ENCODE measurements at places on chromosomes 5 and 9.

GRCh38 chr9:92721548-92721947 lies 43.1 kb downstream of the BICD2 start:
- peak; percentile 23 for DNase-seq
- no peak overlapping the region for H3K4me3 ChIP-seq
- H3K27me3 ChIP-seq: no peaks in the 10 kb centered on the region
- H3K27ac ChIP-seq: no peak overlapping the region

DNA sequence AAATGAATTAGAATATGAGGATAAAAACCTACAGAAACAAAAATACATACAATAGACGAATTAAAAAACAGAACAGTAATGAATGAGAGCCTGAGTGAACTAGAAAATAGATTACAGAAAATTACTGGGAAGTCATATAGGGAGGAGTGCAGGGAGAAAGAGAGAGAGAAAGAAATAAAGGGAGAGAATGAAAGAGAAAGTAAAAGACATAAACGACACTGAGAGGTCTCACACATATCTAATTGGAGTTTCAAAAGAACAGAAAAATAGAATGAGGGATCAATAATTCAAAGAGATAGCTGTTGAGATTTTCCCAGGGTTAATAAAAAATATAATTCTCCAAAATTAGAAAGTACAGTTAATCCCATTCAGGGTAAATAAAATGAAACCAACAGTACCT lies 156.4 kb upstream of the FTMT start:
- no peaks in the 10 kb centered on the region for H3K36me3 ChIP-seq
- H3K4me1 ChIP-seq: no peaks in the 10 kb centered on the region
- no peak overlapping the region for H3K27ac ChIP-seq
- DNase-seq: no peak

GRCh38 chr5:32964261-32964660 lies 253.1 kb downstream of the NPR3 start:
- no peaks in the 10 kb centered on the region for H3K27me3 ChIP-seq
- H3K27ac ChIP-seq: no peak overlapping the region
- H3K4me1 ChIP-seq: no peaks in the 10 kb centered on the region
- H3K4me3 ChIP-seq: no peak overlapping the region
- DNase-seq: peak; percentile 62
- H3K36me3 ChIP-seq: no peaks in the 10 kb centered on the region

GRCh38 chr9:16637911-16638310 lies 232.6 kb downstream of the BNC2 start:
- DNase-seq: no peak
- H3K36me3 ChIP-seq: no peaks in the 10 kb centered on the region
- H3K4me1 ChIP-seq: peaks cover 2% of the 10 kb centered on the region
- H3K27me3 ChIP-seq: no peaks in the 10 kb centered on the region
- no peak overlapping the region for H3K4me3 ChIP-seq
- H3K27ac ChIP-seq: no peak overlapping the region

- no peaks in the 10 kb centered on the region for H3K4me1 ChIP-seq
- H3K4me3 ChIP-seq: no peak overlapping the region
- DNase-seq: no peak
- H3K27ac ChIP-seq: no peak overlapping the region
- H3K36me3 ChIP-seq: peaks cover 41% of the 10 kb centered on the region
- no peaks in the 10 kb centered on the region for H3K27me3 ChIP-seq
These were observed 22.0 kb downstream of the EXOC3 start for GRCh38 chr5:464843-465590.

GRCh38 chr9:78884611-78885150 lies 587.8 kb downstream of the PSAT1 start:
- no peaks in the 10 kb centered on the region for H3K36me3 ChIP-seq
- no peak for DNase-seq
- H3K27me3 ChIP-seq: no peaks in the 10 kb centered on the region

- H3K4me3 ChIP-seq: no peak overlapping the region
- no peak overlapping the region for H3K27ac ChIP-seq
- DNase-seq: no peak
- no peaks in the 10 kb centered on the region for H3K27me3 ChIP-seq
These were observed 166.4 kb downstream of the KDM4C start for GRCh38 chr9:6924149-6924548.

DNA sequence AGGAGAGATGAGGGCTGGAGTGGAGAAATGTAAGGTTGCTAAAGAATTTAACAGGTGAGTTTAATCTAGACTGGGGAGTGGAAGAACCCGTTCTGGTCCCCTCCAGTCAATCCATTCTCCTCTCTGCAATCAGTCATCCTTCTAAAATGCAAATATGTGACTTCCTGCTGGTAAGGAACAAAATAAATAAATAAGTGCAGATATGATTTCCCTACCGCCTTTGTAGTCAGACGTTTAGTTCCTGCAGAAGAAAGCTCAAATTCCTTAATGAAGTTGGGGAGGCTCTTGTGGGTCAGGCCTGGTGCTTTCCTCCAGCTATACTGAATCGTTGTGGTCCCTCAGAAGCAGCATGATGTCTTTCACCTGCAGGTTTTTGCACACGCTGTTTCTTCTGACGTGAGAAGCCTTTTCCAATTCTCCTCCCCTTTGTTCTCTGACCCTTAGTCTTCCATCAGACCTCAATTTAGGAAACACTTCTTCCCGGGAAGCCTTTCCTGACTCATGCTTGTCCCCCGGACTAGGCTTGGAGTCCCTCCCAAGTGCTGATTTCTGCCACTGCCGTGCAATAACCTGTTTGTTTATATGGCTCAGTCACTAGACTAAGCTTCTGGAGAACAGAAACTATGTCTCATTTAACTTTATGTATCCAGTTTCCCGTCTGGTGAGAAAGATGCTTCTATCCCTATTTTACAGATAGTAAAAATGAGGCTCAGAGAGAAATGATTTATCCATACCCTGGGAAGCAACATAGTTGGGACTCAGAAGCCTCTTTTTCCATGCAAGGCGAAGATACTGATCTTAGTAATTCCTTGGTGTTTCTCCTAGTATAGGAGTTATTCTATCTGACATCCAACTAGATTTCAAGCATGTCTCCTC lies 1.3 kb downstream of the ATP6V1G1 start:
- H3K4me3 ChIP-seq: peak overlapping the region; percentile 93
- H3K27ac ChIP-seq: no peak overlapping the region
- peaks cover 7% of the 10 kb centered on the region for H3K36me3 ChIP-seq
- no peaks in the 10 kb centered on the region for H3K27me3 ChIP-seq
- peaks cover 6% of the 10 kb centered on the region for H3K4me1 ChIP-seq

- no peaks in the 10 kb centered on the region for H3K4me1 ChIP-seq
- H3K36me3 ChIP-seq: no peaks in the 10 kb centered on the region
- no peak overlapping the region for H3K4me3 ChIP-seq
- no peaks in the 10 kb centered on the region for H3K27me3 ChIP-seq
- DNase-seq: no peak
- no peak overlapping the region for H3K27ac ChIP-seq
These were observed 61.8 kb upstream of the ARAP3 start for GRCh38 chr5:141743866-141744272.

GRCh38 chr9:109258481-109259302 lies 62.2 kb downstream of the EPB41L4B start:
- H3K4me1 ChIP-seq: peaks cover 4% of the 10 kb centered on the region
- no peak overlapping the region for H3K4me3 ChIP-seq
- DNase-seq: no peak
- no peaks in the 10 kb centered on the region for H3K27me3 ChIP-seq
- no peak overlapping the region for H3K27ac ChIP-seq
- peaks cover 5% of the 10 kb centered on the region for H3K36me3 ChIP-seq

GRCh38 chr5:63081402-63081801 lies 502.8 kb downstream of the LRRC70 start:
- H3K27me3 ChIP-seq: no peaks in the 10 kb centered on the region
- no peak overlapping the region for H3K27ac ChIP-seq
- H3K36me3 ChIP-seq: no peaks in the 10 kb centered on the region
- H3K4me1 ChIP-seq: peaks cover 3% of the 10 kb centered on the region
- H3K4me3 ChIP-seq: no peak overlapping the region

- H3K4me3 ChIP-seq: no peak overlapping the region
- H3K27me3 ChIP-seq: no peaks in the 10 kb centered on the region
- H3K36me3 ChIP-seq: peaks cover 34% of the 10 kb centered on the region
- no peak for DNase-seq
- no peak overlapping the region for H3K27ac ChIP-seq
- no peaks in the 10 kb centered on the region for H3K4me1 ChIP-seq
These were observed 131.6 kb downstream of the SEMA6A start for GRCh38 chr5:116442931-116443551.

GRCh38 chr5:149938791-149939358 lies 5.7 kb downstream of the PDE6A start:
- peak; percentile 97 for DNase-seq
- no peaks in the 10 kb centered on the region for H3K4me1 ChIP-seq
- H3K36me3 ChIP-seq: no peaks in the 10 kb centered on the region
- H3K27me3 ChIP-seq: no peaks in the 10 kb centered on the region

- H3K36me3 ChIP-seq: no peaks in the 10 kb centered on the region
- no peaks in the 10 kb centered on the region for H3K27me3 ChIP-seq
- H3K27ac ChIP-seq: no peak overlapping the region
- peaks cover 13% of the 10 kb centered on the region for H3K4me1 ChIP-seq
- H3K4me3 ChIP-seq: no peak overlapping the region
- no peak for DNase-seq
These were observed 486.6 kb downstream of the CCDC171 start for GRCh38 chr9:16039218-16039987.

DNA sequence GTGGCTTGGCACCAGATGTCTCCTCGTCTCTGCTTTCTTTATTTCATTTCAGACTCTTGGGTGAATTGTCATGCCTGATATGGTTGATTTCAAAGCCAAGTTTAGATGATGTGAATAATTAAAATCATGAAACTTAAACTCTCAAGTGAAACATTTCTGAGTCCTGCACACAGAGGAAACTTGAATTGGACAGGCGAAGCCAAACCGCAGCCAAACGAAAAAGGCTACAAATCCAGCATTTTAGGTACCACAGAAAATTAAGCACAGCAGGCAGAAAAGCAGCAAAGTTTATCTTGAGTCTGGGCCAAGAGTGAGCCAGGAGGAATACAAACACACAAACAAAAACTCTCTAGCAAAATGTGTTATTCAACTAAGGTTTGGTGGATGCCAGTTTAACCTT lies 659.8 kb upstream of the KLF4 start:
- no peaks in the 10 kb centered on the region for H3K36me3 ChIP-seq
- no peaks in the 10 kb centered on the region for H3K4me1 ChIP-seq
- H3K27ac ChIP-seq: no peak overlapping the region
- no peak for DNase-seq
- no peak overlapping the region for H3K4me3 ChIP-seq
- H3K27me3 ChIP-seq: no peaks in the 10 kb centered on the region

GRCh38 chr9:26243029-26243697 lies 564.9 kb upstream of the TUSC1 start:
- H3K4me1 ChIP-seq: no peaks in the 10 kb centered on the region
- no peaks in the 10 kb centered on the region for H3K27me3 ChIP-seq
- DNase-seq: no peak
- no peaks in the 10 kb centered on the region for H3K36me3 ChIP-seq
- H3K4me3 ChIP-seq: no peak overlapping the region

GRCh38 chr5:150241298-150242160 lies 48.0 kb downstream of the CAMK2A start:
- H3K27me3 ChIP-seq: no peaks in the 10 kb centered on the region
- H3K4me1 ChIP-seq: peaks cover 15% of the 10 kb centered on the region

DNA sequence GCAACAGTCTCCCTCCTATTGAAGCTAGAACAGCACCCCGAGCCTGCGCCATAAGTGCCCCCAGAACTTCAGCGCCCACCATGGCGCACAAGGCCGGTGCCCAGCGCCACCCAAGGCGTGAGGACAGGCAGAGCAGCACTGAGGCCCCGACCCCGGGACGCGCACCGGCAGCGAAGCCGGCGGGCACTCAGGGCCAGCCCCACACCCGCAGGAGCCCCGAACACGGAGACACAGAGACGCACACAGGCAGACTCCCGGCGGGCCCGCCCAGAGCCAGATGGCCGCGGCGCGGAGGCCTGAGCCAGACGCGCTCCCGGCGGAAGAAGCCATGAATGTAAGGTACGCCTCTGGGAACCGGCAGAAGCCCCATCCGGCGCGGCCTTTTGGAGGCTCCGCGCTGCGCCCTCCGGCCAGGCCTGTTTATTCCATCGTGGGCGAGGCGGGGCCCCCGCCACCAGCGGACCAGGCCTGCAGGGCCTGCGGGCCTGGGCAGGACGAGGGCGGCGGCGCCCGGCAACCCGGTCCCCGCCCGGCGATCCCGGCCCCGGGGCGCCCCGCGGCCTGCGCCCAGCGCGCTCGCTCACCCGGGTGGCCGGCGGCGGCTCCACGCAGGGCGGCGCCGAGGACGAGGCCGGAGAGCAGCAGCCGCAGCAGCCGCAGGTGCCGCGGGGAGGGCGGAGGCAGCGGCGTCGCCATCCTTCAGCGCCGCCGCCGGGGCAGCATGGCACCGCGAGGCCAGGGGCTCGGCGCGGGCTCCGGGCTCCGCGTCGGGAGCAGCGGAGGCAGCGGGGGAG lies 486 bp downstream of the NPDC1 start:
- peaks cover 14% of the 10 kb centered on the region for H3K4me1 ChIP-seq
- no peak overlapping the region for H3K27ac ChIP-seq
- H3K4me3 ChIP-seq: peak overlapping the region; percentile 51
- no peaks in the 10 kb centered on the region for H3K36me3 ChIP-seq

DNA sequence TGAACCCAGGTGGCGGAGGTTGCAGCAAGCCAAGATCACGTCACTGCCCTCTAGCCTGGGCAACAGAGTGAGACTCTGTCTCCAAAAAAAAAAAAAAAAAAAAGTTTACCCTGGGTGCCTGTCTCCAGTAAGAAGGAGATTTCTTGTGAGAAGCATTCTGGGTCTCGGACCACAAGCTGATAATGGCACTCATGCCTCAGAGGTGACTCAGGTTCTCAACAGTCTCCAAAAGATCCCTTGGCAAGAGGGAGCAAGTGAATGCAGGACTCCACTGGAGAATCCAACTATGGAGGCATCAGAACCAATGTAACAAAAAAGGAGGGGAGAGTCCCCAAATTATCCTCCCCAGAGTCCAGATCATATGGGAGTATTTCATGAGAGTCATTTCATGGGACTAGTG lies 106.0 kb upstream of the LRRTM2 start:
- no peaks in the 10 kb centered on the region for H3K36me3 ChIP-seq
- H3K27me3 ChIP-seq: no peaks in the 10 kb centered on the region
- no peak overlapping the region for H3K27ac ChIP-seq
- DNase-seq: peak; percentile 56

DNA sequence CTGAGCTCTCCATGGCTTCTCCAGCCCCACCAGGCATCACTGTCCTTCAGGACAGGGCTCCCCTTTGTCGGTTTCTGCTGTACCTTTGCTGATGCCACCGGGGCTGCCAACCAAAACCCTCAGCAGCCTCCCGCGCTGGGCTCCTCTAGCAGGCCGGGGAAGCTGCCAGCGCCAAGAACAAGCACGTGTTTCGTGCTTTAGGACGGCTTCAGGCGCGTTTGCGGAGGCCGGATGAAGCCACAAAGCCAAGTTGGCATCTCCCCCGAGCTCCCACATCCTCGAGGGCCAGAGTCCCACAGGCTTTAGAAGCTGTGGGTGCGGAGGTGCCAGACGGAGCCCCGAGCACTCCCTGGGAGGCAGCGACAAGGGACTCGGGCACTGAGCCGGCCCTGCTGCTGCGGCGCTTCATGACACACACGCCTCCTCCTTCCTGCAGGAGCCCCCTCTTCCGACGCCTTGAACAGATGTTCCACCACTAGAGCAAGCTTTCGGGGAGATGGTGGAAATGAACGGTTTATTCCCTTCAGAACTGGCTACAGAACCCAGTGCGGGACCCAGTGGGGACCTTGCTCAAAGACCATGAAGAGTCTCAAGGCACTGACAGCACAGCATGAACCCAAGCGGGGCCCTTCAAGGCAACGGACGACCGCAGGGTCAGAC lies 36.7 kb downstream of the SARDH start:
- no peaks in the 10 kb centered on the region for H3K27me3 ChIP-seq
- H3K27ac ChIP-seq: no peak overlapping the region
- H3K36me3 ChIP-seq: no peaks in the 10 kb centered on the region
- no peak for DNase-seq
- no peak overlapping the region for H3K4me3 ChIP-seq
